ENCODE measurements at places on chromosomes 1 and 21.

DNA sequence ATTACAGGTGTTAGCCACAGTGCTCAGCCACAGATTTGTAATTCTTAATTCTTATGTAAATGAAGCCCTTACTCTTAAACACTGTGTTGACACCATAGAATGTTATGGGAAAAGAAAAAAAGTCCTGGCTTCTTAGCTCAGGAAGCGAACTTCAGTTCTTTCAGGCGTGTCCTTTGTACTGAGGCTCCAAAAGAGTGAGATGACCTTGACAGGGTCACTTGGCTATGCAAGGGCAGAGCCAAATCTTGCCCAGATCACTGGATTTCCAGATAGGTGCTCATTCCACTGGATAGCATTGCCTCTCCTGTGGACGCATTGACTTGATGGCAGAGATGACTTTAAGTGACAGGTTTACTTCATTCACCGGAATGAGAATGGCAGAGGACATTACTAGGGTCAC lies 4.8 kb downstream of the NFYC start:
- no peak for DNase-seq

DNA sequence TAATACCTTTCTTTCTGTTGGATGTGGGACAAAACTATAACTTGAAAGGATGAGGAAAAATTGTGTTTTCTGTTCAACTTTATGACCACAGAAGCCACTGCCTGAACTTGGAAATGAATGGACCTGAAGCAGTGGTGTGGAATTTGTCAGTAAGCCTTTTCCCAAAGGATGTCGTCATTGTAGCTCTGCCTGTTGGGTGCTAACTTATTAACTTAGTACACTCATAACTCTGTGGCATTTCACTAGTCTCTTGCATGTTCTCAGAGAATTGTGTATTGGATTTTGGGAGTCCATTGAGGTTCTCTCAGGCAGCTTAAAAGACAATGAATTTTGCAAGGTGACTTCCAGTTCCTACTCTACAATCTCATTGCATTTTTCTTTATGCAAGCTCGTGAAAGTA lies 49.6 kb downstream of the KCNK2 start:
- DNase-seq: no peak

- DNase-seq: no peak
Observed at GRCh38 chr21:35254765-35255138, 205.7 kb upstream of the RUNX1 start.

DNA sequence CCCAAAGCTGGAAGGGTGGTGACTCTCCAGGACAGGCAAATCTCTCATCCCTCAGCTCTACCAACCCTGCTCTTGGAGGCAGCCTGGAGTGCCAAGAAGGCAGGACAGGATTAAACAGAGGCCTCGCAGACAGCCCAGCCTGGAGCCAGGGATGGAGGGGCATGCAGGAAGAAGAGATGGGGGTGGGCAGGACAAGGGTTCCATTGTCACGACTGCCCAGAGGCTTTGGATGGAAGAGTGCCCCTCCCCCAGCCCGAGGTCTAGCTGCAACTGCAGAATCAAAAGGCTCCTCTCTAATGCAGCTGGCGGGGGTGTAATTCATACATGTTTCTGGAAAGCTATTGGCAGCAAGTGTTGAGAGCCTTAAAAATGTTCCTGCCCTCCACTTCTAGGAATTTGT lies 8.8 kb downstream of the RAB7B start:
- DNase-seq: no peak

GRCh38 chr1:43300378-43301094 lies at the start of gene TIE1:
Gene TIE1 (plus strand): TSS chr1:43300982. CDS start chr1:43301072, 90 bp downstream.
- no peak for DNase-seq

DNA sequence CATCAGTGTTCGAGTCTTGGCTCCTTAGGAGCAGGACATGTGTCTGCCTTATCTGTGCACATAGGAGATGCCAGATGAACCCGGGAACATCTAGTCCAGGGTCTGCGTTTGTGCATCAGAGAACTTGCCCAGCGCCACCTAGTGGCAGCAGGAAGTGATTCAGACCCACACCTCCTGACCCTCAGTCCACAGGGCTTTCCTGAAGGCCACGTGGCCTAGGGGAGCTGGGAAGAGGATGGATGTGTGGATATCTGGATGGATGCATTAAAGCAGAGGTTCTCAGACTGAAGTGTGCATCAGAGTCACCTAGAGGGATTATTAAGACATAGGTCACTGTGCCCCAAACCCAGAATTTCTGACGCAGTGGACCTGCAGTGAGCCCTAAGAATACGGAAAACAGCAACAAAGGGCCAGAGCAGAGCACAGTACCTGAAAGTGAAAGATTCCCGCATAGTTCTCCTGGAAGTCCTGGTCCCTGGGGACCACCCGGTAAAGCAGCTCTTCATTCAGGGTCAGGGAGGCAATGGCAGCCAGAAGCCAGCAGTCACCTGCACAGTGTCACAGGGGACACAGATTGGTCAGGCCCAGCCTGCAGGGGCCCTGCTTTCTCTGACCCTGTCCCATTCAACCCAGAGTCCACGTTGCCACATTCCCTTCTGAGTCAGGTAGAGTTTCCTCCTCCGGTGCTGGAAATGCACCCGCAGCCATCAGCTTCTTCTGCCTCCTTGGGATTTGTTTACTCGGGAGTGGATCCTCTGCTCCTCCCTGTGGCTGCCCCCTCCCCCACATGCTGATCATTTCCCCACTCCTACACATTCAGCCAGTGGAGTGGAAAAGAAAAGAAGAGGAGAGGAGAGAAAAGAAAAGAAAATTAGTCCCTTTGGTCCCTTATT lies 37.0 kb downstream of the CAPN8 start:
- no peak for DNase-seq

- DNase-seq: no peak
Observed at GRCh38 chr1:43441166-43441893, 12.4 kb downstream of the HYI start.

DNA sequence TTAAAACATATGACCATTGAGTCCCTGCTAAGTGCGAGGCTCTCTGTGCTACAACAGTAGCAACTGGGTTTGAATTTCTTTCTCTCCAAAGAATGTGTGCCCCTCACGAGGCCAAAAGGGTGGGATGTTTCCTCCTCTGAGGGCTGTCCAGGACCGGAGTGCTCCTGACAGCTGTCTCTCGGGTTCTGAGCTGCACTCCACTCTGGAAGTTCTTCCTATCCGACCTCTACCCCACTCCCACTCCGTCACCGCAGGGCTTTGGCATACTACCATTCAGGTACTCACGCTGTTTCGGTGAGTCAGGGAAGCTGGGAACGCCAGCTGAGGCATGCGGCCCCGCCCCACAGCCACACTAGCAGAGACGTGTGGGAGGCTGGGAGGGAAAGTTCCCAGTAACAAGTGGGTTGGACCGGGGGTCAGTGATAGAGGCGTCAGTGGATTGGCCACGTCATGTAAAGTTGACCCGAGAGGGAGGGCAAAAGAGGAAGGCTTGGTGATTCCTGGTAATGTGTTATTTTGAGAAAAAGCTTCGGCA lies 705 bp upstream of the SLC50A1 start:
- peak; percentile 94 for DNase-seq

DNA sequence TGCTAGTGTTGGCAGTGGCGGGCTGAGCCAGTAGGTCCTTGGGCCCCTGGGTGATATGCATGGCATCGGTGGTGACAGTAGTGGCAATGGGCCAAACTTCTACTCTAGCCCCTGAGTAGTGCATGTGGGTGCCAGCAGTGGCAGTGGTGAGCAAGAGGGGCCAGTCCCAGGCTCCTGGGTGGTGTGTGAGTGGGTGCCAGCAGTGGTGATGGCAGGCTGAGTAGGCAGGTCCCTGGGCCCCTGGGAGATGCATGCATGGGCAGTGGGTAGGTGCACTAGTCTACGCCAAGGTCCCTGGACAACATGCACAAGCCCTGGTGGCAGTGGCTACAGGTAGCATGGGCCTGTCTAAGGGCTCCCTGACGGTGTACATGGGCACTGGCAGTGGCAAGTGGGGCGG lies 24.6 kb upstream of the TTC22 start:
- DNase-seq: no peak

- no peak for DNase-seq
Observed at GRCh38 chr21:34223376-34223775, 140.4 kb upstream of the KCNE2 start.

DNA sequence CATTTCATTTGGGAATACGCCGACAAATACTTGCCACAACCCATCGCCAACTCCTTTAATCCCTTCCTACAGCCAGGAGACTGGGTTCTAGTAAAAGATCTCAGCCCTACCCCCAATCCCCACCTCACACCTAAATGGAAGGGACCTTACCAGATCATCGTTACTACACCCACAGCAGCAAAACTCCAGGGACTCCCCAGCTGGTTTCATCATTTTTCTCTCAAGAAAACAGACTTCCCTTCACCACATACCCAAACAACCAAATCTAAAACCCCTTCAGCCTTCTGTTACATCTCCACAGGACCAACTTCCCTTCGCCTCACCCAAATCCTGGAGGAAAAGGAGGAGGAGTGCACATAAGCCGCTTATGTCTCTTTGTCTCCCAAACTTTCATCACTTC lies 23.7 kb upstream of the SLC2A5 start:
- no peak for DNase-seq

- no peak for DNase-seq
Observed at GRCh38 chr1:31064718-31065309, 703 bp downstream of the PUM1 start.

GRCh38 chr1:156488566-156489165 lies 11.9 kb downstream of the MEF2D start:
- no peak for DNase-seq

DNA sequence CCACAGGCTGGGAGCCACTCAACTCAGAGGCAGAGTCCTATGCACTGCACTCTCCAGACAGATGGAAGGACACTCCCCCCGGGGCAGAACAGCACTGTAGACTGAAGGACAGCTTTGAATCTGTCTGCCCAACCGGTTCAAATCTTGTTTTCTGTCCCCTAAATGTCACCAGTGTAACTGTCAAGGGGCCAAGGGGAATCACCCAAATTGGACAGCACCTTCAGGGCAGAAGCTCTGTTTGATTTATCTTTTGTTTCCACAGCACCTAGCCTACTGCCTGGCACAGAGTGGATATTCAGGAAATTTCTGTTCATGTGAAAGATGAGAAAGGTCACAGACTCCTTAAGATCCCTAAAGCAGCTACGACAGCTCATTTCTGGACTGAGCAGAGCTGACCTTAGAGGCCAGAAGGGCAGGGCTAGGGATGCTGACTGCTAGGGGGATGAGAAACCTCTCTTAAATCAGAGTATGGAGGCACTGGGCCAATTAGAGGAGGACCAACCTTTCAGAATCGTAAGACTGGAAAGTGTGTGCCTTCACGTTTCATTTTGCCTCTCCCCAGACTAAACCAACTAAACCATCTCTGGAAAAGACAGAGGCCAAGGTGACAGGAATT lies 41.0 kb downstream of the ITPKB start:
- no peak for DNase-seq

GRCh38 chr1:241842565-241842964 lies 5.4 kb upstream of the EXO1 start:
- no peak for DNase-seq

DNA sequence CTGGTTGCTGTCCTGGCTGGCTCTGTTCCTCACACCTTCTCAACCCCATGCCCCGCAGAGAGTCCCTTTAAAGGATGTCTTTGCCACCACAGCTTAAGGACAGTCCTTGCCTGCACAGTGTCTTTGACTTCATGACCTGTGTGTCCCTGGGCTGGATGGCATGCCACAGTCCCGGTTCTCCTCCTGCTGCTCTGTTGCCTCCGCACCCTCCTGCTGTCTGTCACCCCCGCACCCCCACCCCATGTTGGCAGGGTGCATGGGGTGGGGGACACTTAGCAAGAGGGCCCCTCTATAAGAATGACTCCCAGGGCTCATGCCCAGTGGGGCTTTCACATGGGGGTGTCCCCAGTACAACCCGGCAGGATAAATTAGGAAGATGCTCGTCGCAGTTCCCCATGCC lies 41.6 kb upstream of the PADI1 start:
- no peak for DNase-seq

GRCh38 chr1:30379684-30380624 lies 343.4 kb downstream of the MATN1 start:
- DNase-seq: peak; percentile 17

DNA sequence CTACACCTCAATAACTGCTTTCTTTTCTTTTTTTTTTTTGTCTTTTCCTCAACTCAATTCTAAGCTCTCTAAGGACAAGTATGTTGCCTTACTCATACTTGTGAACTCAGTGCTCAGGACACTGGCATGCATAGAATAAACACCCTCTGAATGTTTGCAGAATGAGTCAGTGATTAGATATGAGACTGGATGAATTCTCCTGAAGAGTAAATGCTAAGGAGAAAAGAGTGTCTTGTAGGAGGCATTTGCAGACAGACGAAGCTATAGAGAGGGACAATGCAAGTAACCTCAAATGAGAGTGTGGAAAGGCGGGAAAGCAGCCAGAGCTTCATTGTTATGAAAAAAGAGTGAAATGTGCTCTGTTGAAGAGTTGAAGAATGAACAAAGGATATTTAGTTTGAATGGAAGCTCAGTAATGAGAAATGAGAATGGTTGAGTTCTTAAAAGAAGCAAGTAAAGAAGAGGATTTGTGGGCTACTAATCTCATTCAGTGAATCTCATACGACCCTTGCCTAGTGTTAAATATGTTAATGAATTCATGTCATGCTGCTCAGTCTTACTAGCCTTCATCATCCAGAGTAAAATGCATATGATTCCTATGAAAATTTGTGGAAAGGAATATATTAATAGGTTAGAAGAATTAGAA lies 166.1 kb upstream of the DPYD start:
- DNase-seq: peak; percentile 95

DNA sequence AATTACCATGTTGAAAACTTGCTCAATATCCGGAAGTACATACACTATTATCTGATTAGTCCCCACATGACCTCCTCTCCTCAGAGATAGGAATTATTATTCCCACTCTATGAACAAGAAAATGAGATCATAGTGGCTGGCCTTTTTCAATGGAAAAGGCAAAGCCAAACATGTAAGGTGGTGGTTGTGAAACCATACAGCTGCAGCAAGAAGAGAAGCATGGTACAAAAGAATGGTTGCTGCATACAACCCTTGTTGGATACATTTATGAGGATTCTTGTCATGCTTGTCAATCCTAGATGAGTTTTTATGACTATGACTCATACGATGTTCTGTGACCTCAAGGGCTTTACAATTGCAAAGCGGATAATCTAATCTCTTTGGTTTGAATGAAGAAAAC lies 514.7 kb downstream of the PLPP3 start:
- no peak for DNase-seq

GRCh38 chr1:173201969-173202368 lies 5.2 kb downstream of the TNFSF4 start:
- DNase-seq: no peak

DNA sequence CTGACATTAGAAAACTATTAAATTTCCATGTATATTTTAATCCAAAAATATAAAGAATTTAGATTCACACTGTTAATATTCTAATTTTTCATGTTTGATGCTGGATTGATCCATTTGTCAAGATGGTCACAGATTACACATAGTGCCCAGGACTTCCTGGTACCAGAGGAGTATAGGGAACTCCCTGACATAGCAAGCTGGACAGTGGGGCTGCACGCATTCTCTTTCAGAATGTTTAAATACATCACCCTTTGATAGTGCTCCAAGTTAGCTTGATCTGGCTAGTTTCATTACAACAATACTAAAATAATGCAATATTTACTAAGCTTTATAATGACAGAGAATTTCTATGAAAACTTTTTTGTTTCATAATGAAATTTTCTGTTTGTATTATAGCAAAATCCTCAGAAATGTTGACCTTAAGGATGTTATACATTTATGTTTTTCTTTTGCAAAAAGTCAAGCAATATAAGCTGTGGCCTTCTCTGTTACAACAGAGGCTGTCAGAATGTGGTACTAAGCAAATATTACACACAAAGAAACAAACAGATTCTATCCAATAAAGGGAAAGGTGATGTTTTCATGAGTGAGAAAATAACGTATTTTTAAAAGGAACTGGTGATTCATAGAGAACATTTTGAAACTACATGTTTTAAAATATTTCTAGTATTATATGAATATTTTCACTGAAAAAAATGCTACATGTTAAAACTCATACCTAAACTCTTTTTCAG lies 84.7 kb downstream of the SLC35F3 start:
- no peak for DNase-seq
